ENCODE measurements at places on chromosomes 1 and 21.

DNA sequence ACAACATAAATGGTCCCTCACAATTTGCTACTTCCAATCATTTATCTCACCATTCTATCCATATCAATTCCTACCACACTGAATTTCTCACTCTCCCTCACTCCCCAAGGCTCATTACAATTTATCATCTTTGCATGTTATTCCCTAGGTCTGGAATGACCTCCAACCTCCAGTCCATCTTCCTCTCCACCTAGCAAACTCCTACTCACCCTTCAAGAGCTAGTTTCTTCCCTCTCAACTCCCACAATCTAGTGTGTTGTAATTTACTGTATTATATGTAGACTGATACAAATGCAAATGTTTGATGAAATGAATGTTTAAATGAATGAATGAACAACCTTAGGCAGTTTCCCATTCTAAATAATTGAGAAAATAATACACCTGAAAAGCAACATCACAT is 3.6 kb downstream of the TUT4 start:
- DNase-seq: no peak

DNA sequence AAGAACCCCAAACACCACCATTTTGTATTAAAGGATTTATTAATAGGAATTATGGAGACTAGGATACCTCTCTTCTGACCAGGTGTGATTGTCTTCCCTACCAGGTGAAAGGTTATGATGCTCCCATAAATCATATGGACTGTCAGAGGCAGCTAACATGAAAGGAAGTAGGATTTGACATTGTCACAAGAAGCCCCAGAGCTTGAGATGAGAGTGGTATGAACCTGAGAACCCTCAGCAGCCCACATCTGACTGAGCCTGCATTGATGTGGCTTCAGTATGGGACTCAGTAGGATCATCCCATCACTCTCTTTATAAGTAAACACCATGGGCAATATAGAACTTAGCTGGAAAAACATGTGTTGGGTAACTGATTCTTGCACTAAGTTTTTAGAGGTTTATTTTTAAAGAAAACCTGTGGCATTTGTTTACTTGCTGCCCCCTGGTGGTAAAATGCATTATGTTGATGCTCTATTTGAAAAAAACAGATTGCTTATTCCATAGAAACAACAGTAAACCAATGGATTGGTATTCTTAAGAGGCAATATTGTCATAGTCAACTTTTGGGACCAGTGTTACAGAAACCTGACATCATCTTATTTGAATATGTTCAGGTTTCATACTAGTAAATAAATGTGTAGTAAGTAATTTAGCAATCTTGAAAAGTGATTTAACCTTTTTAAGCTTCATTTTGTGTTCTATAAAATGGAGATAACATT is 16.6 kb upstream of the CACYBP start:
- no peak for DNase-seq

DNA sequence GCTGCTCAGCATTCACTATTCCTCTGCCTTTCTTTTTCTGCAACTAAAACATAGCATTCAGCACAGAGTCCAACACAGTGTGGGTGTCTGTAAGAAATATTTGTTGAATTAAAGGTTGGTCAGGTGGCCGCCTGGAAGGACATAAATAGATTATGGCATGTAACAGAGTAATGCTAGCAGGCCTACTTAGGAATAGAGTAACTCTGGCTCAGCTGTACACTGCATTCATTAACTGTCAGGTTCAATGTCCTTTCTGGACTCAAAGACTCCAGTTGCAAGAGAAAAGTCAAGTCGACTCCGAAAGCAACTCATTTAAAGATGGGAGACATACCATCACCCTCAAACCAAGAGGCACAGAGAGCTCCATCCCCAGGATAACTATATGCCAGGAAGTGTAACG is 116.0 kb downstream of the LMX1A start:
- no peak for DNase-seq

- peak; percentile 66 for DNase-seq
Measured at GRCh38 chr1:234933475-234933874, 195.2 kb downstream of the TOMM20 start.

DNA sequence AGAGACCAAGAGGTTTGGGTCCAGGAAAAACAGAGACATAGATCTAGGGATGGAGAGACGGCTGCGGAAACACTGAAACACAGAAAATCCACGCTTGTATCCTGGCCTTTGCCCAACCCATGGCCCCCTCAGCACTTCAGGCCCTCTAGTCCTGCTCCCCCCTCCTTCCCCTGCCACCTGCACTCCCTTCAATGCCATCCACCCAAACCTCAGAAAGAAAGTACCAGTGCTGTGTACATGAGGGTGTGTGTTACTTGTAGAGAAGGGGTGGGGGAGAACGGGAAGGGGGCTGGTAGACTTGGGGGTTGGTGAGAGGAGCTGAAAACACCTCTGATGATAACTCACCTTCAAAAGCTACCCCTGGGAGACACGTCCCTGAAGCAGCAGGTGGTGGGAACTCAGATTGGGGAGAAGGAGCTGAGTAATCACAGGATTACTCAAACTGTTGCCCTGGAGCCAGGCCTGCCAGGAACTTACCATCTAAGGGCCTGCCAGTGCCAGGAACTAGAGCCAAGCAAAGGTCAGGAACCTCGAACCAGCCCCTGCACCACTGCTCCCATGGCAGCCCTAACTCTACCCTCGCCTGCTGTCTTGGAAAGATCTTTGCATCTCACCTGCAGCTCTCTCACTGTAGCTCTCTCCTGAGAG is 11.5 kb downstream of the RORC start:
- DNase-seq: no peak

- no peak for DNase-seq
Measured at GRCh38 chr1:157193219-157193618, 55.0 kb upstream of the ETV3 start.

DNA sequence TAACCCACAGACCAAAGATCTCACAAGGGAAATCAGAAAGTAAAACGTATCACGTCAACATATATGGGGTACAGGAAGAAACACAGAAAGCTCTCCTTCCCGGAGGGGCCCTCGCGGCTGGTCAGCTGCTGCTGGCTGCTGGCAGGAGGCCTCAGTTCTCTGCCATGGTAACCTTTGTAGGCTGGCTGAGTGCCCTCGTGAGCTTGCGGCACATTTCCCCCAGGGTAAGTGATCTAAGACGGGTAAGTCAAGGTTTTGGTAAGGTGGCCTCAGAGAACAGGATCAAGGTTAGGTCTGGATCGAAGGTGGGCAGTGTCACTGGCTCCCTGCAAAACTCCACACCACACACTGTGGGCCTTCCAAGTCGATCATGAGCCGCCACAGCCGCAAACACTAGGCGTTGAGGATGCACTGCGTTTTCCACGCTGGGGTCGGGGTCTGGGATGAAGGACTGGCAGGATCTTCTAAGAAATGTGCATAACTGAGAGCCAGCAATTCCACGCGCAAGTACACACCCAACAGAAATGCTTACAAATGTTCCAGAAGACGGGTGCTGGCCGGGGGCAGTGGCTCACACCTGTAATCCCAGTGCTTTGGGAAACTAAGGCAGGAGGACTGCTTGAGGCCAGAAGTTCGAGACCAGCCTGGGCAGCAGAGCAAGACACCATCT is 33.9 kb downstream of the WDR4 start:
- no peak for DNase-seq

GRCh38 chr21:41326414-41327080 is 9.9 kb downstream of the FAM3B start:
- DNase-seq: no peak

GRCh38 chr1:190837888-190838287 is 360.2 kb upstream of the BRINP3 start:
- DNase-seq: no peak

GRCh38 chr1:109864930-109865612 is 45.6 kb upstream of the CSF1 start:
- DNase-seq: no peak

- no peak for DNase-seq
Measured at GRCh38 chr1:97943354-97943753, 22.5 kb upstream of the DPYD start.
